ENCODE measurements at places on chromosomes 13 and 19. TPM values are rescaled to one million over a fixed set of nuclear protein-coding genes. Genes with fewer than 3 reads are reported as not detected.

The OSCAR gene
- total RNA-seq, result under 0.01 TPM

The EPN1 gene
- total RNA-seq, result 157 TPM

The ALOX5AP gene
- total RNA-seq, result not detected

The CAB39L gene
- total RNA-seq, result 6.4 TPM

The LRG1 gene
- not detected for total RNA-seq

The ZNF155 gene
- 8.0 TPM for total RNA-seq

The PLVAP gene
- not detected for total RNA-seq

The RUBCNL gene
- total RNA-seq, result not detected

The IZUMO2 gene
- total RNA-seq, result not detected

The KIR2DL3 gene
- total RNA-seq, result not detected

The CEACAM19 gene
- total RNA-seq, result under 0.01 TPM

The IL11 gene
- 1.8 TPM for total RNA-seq

The CBY2 gene
- not detected for total RNA-seq

The RANBP3 gene
- total RNA-seq, result 63.8 TPM

The FAM216B gene
- not detected for total RNA-seq

The OR7A5 gene
- total RNA-seq, result not detected

The ZNF470 gene
- 1.2 TPM for total RNA-seq

The NMRK2 gene
- total RNA-seq, result not detected

The ZNF723 gene
- not detected for total RNA-seq

The CGB5 gene
- total RNA-seq, result not detected

The ZNF835 gene
- total RNA-seq, result not detected

The CGB8 gene
- total RNA-seq, result not detected

The LRRC63 gene
- not detected for total RNA-seq

The COL4A2 gene
- 257 TPM for total RNA-seq

Measured in myometrial cell (primary cell).